ENCODE measurements at places on chromosomes 16 and 17.
A peak's percentile ranks its signal among the peaks of the same experiment; 100 is the strongest.

GRCh38 chr16:50425648-50426047, 56.9 kb upstream of the BRD7 start:
- no peak for DNase-seq

GRCh38 chr17:39702901-39703893, 3.3 kb downstream of the ERBB2 start:
- DNase-seq: no peak

DNA sequence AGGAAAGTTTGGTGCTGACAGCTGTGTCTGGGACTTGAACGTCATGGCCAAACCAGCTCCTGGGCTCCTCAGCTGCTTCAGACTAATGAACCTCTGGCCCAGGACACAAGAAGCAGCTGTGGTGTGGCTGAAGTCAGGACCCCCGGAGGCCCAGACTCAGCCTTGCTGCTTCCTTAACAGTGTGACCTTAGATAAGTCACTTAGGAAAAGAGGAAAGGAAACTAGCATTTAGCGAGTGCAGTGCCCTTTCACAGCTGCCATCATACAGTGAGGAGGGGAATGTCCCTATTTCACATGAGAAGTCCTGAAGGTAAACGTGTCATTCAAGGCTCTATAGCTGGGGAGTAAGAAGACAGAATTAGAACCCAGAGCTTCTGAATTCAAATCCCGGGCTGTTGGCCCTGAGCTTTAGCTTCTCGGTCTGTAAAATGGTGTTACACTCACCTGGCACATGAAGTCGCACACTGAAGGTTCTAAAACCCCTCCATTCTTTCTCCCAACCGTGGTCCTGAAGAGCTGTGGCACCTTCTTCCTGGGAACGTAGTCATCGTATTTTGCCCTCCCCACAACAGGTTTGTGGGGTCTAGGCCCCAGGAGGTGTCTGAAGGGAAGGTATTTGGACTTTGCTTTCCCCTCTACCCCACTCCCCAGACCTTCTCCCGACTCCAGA, 910 bp upstream of the RAMP2 start:
- no peak for DNase-seq

DNA sequence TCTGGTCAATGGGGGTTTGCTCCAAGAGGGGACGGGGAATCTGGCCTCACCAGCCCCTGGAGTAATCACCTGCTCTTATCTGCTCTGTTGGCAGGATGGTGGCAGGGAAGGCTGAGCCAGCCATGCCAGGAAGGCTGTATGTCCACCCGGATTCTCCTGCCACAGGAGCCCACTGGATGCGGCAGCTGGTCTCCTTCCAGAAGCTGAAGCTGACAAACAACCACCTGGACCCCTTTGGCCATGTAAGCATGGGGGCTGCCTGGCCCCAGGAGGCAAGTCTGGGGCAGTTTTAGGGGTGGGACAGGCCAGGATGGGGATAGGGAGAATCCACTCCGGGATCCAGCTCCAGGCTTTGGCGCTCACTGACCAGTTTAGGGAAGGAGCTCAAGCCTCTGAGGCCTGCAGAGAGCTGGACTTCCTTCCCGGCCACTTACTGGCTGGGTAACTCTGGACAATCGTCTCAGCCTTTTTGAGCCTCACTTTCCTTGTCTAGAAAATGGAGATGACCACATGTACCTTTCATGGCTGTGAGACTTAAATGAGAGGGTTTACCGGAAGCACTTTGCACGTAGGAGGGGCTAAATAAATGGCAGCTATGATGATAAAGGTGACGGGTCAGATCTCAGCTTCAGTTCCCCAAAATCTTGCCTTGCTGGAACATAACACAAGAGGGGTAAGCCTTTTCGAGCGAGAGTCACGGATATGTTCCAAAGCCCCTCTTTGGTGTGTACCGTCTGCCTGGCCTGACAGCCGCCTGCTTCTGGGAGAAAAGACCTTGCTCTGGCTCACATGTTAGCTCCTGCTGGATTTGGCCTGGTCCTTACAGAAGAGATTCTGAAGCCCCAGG, 15.4 kb downstream of the TBX4 start:
- DNase-seq: no peak

DNA sequence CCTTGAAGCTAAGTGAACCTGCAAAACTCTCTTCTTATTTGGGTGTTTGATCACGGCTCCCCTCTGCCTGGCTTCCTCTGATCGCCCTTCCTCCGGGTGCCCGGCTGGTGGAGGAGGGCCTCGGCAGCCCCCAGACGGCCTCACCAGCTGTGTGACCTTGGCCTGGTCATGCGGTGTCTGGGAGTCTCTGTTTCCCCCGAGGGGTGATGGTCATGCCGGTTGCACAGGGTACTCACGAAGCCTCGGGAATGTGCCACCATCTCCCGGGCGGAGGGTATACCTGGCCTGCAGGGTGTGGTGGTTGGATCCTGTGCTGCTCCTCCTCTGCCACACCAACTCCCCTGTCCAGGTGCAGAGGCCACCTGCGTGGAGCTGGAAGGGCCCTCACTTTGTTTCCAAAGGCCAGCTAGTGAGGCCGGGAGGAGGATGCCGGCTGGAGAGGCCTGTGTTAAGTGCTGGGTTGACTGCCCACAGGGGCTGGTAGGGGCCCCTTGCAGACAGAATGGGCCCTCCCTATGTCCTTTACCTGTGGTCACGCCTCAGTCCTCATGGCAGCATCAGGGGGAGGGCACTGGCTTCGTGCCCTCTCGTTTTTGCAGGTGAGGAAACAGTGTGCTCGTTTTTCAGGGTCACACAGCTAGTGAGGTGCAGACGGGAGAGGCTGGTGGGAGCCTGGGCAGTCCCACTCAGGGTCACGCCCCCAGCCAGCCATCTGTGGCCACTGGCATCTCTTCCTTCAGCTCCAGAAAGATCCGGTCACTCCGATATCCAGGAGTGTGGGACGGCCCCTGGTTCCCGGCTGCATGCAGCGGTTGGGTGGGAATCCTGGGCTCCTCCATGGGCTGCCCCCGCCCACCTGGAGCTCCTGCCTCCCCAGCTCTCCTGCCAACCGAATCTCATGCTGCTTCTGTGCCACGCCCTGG, 148.5 kb upstream of the GSE1 start:
- DNase-seq: no peak

DNA sequence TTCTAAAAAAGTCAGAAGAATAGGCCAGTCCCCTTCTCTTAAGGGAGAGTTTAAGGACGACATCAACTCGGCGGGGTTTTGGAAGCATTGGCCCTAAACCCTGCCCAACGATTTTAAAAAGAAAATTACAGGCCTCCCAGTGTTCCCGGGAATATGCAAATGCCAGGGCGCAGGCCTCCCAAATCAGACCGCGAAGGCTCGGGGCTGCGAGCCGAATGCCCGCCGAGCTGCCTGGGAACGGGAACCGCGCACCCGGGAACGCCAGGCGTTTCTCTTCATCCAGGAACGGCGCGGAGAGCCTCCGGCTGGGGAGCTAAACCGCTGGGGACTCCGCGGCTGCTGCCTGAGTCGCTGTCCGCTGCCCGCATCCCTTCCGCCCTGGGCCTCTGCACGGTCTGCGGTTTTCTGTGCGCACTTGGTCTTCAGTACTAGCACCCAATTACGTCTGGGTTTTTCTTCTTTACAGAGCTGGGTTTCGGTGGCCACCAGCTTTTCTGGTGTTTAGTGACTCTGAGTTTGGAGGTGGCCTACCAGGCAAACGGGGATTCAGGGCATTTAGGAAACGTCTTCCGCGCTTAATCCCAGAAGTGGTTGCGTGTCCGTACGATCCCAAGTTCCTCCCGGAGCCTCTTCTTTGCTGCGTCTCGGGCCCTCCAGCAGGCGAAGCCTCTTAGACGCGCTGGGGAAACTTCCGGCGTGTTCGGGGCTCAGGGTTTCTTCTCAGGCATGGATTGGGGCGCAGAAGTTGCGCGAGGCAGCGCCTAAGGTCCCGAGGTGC, 5.7 kb downstream of the IRX5 start:
- DNase-seq: no peak

DNA sequence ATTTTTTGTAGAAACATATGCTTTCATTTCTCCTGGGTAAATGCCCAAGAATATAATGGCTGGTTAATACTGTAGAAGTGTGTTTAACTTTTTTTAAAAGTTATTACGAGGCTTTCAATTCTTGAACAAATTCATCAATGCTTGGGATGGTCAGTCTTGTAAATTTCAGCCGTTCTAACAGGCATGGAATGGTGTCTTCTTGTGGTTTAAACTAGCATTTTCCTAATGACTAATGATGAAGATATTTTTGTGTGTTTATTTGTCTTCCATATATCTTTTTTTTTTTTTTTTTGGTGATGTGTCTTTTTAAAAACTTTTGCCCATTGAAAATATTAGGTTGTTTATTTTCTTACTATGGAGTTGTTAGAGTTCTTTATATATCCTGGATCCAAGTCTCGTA, 67.1 kb downstream of the MGAT5B start:
- DNase-seq: no peak

DNA sequence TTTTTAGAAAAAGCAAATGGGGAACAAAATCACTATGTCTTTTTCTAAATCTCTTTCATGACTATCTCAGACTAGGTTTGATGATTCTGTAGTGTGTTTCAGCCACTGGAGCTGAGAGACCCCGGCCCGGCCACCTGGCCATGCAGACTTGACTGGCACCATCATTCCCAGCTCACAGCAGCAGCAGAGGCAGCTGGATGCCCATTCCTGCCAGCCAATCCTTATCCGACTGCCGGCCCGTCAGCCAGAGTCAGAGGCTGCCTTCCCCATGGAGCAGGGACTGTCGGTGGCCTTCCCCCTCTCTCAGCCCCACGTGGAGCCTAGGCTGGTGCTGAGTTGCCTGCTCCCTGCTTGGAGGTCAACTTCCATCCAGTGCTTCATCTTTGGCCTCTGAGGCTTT, 56.0 kb upstream of the WSB1 start:
- no peak for DNase-seq

- peak; percentile 68 for DNase-seq
Observed at GRCh38 chr16:87725596-87726235, 40.1 kb downstream of the KLHDC4 start.

DNA sequence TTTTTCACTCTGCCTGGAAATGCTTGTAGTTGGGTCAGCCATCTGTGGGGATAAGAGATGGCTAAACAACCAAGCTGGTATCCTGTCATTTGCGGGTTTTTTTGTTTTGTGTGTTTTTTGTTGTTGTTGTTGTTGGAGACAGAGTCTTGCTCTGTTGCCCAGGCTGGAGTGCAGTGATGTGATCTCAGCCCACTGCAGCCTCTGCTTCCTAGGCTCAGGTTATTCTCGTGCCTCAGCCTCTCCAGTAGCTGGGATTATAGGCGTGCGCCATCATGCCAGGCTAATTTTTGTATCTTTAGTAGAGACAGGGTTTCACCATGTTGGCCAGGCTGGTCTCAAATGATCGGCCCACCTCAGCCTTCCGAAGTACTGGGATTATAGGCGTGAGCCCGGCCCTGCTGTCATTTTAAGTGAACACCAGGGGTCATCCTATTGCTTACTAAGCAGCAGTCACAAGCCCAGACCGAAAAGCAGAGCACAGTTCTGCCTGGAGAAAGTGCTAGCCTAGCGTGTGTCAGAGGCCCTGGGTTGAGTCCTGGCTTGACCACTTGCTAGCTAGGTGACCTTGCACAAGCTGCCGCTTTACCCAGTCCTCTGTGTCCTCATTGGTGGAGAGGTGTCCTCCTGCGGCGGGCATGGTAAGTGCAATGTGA, 4.6 kb downstream of the SMCR8 start:
- DNase-seq: no peak

- DNase-seq: no peak
Observed at GRCh38 chr16:14303182-14303618, 232.1 kb downstream of the MRTFB start.

- no peak for DNase-seq
Observed at GRCh38 chr17:10270258-10270657, 71.9 kb upstream of the GAS7 start.

DNA sequence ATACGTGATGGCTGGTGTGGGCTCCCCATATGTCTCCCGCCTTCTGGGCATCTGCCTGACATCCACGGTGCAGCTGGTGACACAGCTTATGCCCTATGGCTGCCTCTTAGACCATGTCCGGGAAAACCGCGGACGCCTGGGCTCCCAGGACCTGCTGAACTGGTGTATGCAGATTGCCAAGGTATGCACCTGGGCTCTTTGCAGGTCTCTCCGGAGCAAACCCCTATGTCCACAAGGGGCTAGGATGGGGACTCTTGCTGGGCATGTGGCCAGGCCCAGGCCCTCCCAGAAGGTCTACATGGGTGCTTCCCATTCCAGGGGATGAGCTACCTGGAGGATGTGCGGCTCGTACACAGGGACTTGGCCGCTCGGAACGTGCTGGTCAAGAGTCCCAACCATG, 5.6 kb downstream of the MIEN1 start:
- DNase-seq: no peak

DNA sequence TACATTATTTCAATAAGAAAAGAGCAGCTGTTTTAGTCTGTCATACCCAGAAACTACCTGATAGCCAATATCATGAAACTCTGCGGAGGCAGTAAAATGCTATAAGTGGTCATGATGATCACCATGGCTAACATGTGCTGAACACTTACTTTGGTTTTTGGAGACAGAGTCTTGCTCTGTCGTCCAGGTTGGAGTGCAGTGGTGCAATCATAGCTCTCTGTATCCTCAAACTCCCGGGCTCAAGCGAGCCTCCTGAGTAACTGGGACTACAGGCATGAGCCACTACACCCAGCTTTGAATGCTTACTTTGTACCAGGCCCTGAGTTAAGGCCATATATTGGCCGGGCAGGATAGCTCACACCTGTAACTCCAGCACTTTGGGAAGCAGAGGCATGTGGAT, 101.2 kb upstream of the DHX40 start:
- DNase-seq: no peak

DNA sequence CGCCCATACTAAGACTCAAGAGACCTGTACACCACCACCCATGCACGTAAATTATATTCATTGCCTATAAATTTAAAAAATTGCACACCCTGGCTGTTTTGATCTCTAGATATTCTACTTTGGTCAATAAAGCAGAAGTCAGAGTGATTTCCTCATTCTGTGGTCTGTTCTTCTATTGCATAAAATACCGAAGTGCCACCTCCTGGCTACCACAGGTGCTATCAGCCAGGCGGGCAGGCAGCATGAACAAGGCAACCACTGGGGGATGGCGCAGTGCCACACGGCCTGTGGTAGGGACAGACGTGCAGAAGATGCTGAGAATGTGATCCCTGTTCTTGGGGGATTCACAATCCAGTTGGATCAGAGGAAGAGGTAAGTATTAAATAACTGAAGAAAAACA, 122.3 kb downstream of the CDK5R1 start:
- DNase-seq: no peak

DNA sequence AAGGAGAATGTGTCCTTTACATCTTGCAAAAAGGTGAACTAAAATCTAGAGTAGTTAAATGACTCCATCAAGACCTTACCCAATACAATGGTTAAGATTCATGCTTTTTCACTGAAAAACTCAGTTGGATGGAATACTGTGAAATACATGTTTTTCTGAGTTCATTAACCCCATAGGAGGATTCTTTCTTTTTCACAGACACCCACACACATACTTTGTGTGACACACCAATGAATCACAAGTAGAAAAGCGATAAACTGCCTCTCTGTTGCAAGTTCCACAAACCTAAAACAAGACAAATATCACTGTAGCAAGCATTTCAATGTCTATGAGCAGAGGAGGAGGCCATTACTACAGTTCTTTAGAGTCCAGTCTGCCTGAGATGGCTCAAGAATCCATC, 258.8 kb upstream of the CDH5 start:
- DNase-seq: no peak

DNA sequence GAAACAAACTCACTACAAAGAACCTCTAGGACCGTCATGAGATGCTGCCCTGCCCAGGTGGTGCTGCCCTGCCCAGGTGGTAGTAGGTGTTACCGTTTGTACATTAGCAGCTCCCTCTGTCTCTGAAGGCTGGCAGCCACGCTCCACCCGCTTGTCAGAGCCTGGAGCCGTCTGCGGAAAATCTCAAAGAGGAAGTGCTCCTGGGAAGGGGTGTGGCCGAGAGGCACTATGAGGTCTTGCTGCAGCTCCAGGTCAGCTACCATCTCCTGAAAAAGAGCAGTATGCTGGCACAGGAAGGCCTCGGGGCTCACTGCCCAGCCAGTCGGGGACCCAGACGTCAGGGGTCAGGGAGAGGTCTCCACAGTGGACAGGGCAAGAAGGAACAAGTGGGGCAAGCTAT, 28.3 kb downstream of the ZNF276 start:
- DNase-seq: no peak

Data from dorsolateral prefrontal cortex (tissue), 122 donors.